NCI-H2227 treated with DMSO at 0.1 percent for 48 hours (cell line): ENCODE measurements at places on chromosomes 16 and 17.

DNA sequence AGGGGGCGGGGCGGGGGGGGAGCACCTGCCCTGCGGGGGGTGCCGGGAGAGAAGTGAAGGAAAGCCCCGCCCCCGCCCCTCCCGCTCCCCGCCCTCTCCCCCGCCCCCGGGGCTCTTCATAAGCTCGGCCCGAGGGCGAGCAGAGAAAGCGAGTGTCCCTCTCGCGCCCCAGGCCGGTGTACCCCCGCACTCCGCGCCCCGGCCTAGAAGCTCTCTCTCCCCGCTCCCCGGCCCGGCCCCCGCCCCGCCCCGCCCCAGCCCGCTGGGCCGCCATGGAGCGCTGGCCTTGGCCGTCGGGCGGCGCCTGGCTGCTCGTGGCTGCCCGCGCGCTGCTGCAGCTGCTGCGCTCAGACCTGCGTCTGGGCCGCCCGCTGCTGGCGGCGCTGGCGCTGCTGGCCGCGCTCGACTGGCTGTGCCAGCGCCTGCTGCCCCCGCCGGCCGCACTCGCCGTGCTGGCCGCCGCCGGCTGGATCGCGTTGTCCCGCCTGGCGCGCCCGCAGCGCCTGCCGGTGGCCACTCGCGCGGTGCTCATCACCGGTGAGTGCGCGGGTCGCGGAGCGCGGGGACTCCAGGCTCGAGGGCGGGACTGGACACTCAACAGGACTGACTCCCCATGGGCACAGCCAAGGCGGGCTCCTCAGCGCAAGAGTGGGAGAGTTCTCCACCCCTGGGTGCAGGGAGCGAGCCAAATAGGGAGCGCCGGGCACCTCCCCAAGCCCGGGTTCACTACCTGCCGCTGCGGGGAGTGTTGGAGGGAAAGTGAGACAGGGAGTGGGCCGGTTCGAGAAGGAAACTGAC is at the start of gene HSD11B2:
HSD11B2 (plus strand) TSS at position 145 of the 798 bp plus-strand sequence; CDS start at position 273, 128 bp downstream.
- peak; percentile 31 for DNase-seq

GRCh38 chr17:27544350-27545131 is 86.4 kb upstream of the LGALS9 start:
- no peak for DNase-seq

GRCh38 chr17:77875881-77876509 is 82.5 kb upstream of the TNRC6C start:
- DNase-seq = no peak

DNA sequence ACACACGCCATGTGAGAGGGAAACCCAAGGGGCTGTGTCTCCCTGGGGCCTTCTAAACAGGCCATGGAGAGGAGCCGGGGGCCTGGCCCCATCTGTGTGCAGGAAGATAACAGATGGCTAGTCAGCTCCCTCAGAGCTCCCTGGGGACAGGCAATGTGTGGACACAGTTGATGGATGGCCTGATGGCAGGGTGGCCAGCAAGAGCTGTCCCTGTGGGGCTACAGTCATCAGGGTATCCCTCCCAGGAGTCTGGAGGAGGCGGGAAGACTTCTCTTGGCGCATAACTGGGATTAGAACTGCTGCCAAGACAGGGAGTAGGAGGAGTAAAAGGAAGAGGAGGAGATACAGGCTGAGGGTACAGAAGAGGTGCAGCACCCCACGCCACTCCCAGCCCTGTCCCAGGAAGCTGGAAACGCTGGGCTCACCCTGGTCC is 17.3 kb downstream of the MYO18A start:
- DNase-seq = no peak

DNA sequence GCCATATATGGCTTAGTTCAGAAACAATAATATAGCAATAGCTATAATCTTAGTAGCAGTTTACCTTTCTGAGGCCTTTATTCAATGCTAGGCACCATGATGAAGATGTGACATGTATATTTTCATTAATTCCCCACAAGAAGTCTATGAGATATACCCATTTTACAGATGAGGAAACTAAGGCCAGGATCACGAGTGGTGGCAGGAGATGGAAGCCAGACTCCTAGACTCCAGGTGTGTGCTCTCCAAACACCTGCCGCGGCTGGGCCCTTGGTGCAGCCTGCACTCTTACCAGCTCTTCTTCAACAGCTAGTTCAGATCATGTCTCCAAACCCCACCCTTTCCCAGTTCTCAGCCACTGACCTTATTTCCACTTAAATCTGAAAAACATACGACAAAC is 15.2 kb downstream of the NXPH3 start:
- no peak for DNase-seq

DNA sequence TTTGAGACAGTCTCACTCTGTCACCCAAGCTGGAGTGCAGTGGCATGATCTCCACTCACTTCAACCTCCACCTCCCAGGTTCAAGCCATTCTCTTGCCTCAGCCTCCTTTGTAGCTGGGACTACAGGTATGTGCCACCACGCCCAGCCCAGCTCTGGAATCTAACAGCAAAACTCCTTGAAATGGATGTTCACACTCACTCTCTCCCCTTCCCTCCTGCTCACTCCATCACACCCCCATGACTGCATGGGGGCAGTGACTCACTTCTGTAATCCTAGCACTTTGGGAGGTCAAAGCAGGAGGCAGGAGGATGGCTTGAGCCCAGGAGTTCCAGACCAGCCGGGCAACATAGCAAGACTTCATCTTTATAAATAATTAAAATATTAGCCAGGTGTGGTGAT is 11.1 kb upstream of the TFAP4 start:
- DNase-seq = no peak

- no peak for DNase-seq
Observed at GRCh38 chr16:1639282-1639681, 27.1 kb downstream of the CRAMP1 start.

GRCh38 chr16:53530046-53530445 is 27.0 kb upstream of the AKTIP start:
- DNase-seq = no peak

- no peak for DNase-seq
Observed at GRCh38 chr17:19411631-19412030, 599 bp downstream of the RNF112 start.

GRCh38 chr16:57166451-57166850 is 19.4 kb downstream of the PSME3IP1 start:
- no peak for DNase-seq

DNA sequence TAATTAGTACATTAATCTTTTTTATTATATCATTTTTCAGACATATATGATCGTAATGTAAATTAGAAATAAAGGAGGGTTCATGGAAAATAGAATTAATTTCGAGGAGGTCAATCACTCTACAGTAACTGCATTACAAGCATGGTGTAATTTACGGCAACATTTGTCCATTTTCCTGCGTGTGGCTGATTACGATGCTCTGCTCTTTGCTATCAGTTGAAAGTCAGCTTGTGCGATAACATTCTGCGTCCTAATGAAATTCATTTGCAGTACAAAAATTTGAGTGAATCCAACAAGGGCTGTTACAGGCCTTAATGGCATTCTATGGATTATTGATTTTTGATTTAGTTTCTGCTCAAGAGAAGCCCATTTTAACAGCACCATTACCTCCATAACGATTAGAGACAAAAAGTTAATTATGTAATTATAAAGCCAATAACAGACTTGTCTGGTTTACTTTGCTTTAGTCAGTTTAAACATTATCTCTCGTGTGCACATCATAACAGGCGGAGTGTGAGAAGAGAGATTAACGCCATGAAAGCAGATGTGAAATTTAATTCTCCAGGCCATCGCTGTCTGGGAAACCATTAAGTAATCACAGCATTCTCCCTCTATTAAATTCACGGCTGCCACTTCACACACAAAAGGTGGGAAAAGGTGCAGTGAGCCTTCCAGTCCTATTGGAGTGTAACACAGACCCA is 256.4 kb upstream of the IRX3 start:
- DNase-seq = no peak

- no peak for DNase-seq
Observed at GRCh38 chr16:77555791-77556190, 121.0 kb upstream of the ADAMTS18 start.

- no peak for DNase-seq
Observed at GRCh38 chr17:20114466-20114865, 105.3 kb downstream of the SPECC1 start.

DNA sequence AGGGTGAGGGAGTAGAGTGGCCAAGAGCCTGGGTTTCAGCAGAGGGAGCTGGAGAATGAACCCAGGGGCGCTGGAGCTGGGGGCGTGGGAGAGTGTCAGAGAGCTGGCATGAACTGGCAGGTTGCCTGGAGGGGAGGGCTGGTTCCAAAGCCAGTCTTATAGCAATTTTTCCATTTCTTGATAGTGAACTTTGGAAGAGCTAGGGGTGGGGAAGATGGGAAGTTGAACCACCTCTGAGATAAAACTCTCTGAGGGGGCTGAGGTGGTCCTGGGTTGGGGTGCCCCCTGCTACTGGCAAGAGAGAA is 36.9 kb downstream of the ADGRG5 start:
- no peak for DNase-seq

DNA sequence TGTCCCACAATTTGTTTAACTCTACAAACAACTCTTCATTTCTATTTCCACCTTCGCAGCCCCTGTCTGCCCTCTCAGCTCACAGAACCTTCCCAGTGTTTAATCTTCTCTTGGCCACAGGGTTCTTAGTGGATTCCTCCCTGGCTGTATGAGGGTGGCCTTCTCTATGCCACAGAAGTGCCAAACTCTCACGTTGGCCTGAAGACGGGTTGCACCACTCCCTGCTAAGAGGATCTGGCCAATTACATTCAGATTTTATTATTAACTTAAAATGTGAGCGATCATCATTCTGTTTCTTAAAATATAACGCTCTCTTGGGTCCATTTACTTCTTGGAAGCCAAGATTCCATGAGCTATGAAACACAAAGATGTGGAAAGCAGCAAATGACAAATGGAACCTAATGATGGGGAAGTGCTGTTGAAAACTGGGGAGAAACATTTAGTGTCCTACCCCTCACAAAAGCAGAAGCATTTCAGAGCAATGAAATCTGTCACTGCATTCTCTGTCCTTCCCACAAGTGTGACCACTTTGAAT is 91.3 kb upstream of the NOG start:
- DNase-seq = no peak

DNA sequence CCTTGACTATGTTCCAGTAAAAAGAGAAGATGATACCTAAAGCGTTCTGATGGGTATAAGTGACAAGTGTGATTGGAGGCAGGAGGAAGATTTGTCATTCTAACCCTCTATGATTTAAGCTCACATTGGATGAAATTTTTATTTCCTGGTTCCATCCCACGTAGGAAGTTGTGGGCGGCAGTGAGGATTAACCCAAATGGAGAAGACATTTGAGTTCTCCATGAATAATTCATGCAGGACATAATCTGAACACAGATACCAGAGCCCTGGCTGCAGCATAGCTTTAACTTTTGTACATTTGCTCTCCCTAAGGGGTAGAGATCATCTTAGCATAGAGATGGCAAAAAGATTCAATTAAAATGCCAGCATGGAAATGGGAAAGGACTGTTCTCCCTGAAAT is 146.3 kb downstream of the SLC39A11 start:
- DNase-seq = no peak

GRCh38 chr16:90077757-90078578 is 837 bp upstream of the PRDM7 start:
- DNase-seq = peak; percentile 73

DNA sequence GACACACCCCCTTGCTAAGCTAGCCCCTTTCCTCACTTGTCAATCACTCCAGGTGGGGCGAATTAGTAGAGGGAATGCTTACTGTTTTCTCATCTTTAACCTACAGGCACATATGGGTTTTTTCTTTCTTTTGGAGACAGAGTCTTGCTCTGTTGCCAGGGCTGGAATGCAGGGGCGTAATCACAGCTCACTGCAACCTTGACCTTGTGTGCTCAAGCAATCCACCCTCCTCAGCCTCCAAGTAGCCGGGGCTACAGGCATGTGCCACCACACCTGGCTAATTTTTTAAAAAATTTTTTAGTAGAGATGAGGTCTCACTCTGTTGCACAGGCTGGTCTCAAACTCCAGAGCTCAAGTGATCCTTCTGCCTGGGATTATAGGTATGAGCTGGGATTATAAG is 38.7 kb upstream of the RHBDL3 start:
- no peak for DNase-seq

- no peak for DNase-seq
Observed at GRCh38 chr16:86994651-86995171, 322.5 kb downstream of the C16orf95 start.

- DNase-seq = no peak
Observed at GRCh38 chr17:9484789-9485188, 90.8 kb downstream of the STX8 start.

- no peak for DNase-seq
Observed at GRCh38 chr17:39955726-39956225, 7.0 kb upstream of the GSDMA start.

- no peak for DNase-seq
Observed at GRCh38 chr17:75365009-75365930, 40.2 kb downstream of the GRB2 start.

DNA sequence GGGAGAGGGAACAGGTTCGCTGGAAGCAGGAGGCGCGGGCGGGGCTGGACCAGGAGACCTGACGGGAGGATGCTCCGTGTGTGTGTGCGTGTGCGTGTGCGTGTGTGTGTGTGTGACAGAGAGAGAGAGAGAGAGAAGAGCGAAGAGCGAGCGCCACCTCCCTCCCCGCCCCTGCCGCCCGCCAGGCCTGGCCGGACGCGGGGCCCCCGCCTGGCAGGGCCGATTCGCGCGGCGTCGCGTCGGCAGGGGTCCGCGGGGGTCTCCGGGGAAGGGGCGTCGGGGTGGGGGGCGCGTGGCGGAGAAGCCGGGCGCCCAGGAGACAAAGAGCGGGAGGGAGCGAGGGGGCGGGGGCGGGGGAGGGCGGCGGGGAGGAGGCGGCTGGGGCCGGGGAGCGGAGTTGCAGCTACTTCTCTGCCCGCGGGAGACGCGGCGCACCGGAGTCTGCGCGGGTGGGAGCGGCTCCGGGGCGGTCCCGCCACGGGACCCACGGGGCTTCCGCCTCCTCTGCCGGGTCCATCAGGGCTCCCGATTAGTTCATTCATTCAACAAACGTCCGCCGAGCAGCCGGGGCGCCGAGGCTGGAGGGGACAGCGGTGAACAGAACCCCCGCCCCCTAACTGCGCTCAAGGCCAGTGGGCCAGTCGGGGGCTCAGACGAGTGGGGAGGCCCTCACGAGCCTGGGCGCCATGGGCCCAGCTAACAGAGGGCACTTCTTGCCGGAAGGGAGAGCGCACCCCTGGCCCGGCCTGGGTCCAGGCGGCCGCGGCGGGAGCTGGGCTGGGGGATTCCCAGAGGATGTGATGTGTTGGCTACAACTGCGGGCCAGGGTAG is at the start of gene SAMD14:
SAMD14 (minus strand) TSS at position 433 of the 831 bp plus-strand sequence. CDS start 5,201 bp downstream, outside the sequence.
- DNase-seq = peak; percentile 71
